ENCODE measurements at places on chromosomes 4 and X. TPM values are rescaled to one million over a fixed set of nuclear protein-coding genes. Genes with fewer than 3 reads are reported as not detected.

The NEUROG2 gene
- total RNA-seq, result 0.13 TPM

The INTS6L gene
- total RNA-seq, result 19.9 TPM

The ADH1B gene
- total RNA-seq, result not detected

DNA sequence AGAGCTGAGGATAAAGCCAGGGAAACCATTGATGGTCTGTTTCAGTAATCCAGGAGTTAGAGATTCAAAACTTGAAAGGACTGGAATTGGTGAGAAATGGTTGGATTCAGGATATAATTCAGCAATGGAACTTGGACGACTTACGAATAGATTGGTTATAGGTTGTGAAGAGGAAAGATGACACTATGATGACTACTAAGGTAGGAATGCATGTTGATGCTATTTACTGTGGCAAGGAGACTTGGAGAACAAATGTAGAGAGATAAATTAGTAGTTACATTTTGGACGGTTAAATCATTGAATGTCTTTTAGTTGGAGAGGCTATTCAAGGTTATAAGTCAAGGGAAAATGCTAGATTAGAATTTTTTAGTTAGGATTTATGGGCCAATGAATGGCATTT lies 365.4 kb upstream of the TECRL start:
- no peaks in the 10 kb centered on the region for H3K4me1 ChIP-seq
- H3K27ac ChIP-seq, result no peak overlapping the region
- no peak overlapping the region for H3K4me3 ChIP-seq
- no peaks in the 10 kb centered on the region for H3K27me3 ChIP-seq

The SPARCL1 gene
- not detected for total RNA-seq

GRCh38 chr4:168758351-168758876 lies 251.6 kb downstream of the CBR4 start:
- H3K36me3 ChIP-seq, result no peaks in the 10 kb centered on the region
- peaks cover 3% of the 10 kb centered on the region for H3K27me3 ChIP-seq
- DNase-seq, result no peak

DNA sequence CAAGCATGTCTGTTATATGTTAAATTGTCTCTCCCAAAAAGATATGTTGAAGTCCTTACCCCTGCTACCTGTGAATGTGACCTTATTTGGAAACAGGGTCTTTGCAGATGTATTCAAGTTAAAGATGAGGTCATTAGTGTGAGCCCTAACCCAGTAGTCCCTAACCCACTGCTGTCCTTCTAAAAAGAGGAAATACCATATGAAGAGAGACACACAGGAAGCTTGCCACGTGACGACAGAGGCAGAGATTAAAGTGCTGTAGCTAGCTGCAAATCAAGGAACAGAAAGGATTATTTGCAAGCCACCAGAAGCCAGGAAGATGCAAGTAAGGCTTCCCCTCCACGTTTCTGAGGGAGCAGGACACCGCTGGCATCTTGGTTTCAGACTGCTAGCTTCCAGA lies 150.1 kb downstream of the HNRNPD start:
- H3K4me1 ChIP-seq, result peaks cover 7% of the 10 kb centered on the region
- peak; percentile 39 for DNase-seq
- H3K27ac ChIP-seq, result peak overlapping the region; percentile 0
- peaks cover 4% of the 10 kb centered on the region for H3K27me3 ChIP-seq
- H3K4me3 ChIP-seq, result no peak overlapping the region
- H3K36me3 ChIP-seq, result no peaks in the 10 kb centered on the region

DNA sequence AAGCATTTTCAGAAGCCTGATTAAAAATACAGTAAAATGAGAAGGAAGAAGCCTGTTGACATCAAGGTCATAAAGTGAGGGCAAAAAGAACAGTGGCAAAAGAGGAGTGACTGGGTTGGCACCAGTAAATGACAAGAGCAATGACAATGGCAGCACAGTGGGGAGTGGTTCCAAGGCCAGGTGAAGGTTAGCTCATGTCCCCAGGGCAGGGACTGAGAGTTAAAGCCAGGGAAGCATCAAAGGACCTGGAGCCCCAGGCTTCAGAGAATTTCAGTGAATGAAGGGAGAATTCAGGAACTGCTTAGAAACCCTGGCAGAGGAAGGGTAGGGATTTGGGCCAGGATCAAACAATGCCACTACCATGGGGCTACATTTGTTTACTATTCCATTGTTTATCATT lies 8.8 kb upstream of the PIGA start:
- no peak overlapping the region for H3K4me3 ChIP-seq
- H3K27ac ChIP-seq, result no peak overlapping the region
- no peak for DNase-seq
- no peaks in the 10 kb centered on the region for H3K36me3 ChIP-seq
- no peaks in the 10 kb centered on the region for H3K4me1 ChIP-seq
- H3K27me3 ChIP-seq, result peaks cover 5% of the 10 kb centered on the region

GRCh38 chrX:10884246-10884645 lies 226.9 kb upstream of the HCCS start:
- no peak for DNase-seq
- no peaks in the 10 kb centered on the region for H3K27me3 ChIP-seq
- H3K4me3 ChIP-seq, result no peak overlapping the region
- H3K36me3 ChIP-seq, result no peaks in the 10 kb centered on the region
- H3K27ac ChIP-seq, result no peak overlapping the region

- no peaks in the 10 kb centered on the region for H3K27me3 ChIP-seq
- no peaks in the 10 kb centered on the region for H3K4me1 ChIP-seq
- no peak overlapping the region for H3K4me3 ChIP-seq
- DNase-seq, result no peak
- H3K27ac ChIP-seq, result no peak overlapping the region
Observed at GRCh38 chr4:182215148-182215547, 28.1 kb upstream of the TENM3 start.

The ESX1 gene
- total RNA-seq, result not detected

The TMPRSS11A gene
- not detected for total RNA-seq

The KLHL4 gene
- not detected for total RNA-seq

The SULT1B1 gene
- 1.1 TPM for total RNA-seq

The VSIG4 gene
- not detected for total RNA-seq

DNA sequence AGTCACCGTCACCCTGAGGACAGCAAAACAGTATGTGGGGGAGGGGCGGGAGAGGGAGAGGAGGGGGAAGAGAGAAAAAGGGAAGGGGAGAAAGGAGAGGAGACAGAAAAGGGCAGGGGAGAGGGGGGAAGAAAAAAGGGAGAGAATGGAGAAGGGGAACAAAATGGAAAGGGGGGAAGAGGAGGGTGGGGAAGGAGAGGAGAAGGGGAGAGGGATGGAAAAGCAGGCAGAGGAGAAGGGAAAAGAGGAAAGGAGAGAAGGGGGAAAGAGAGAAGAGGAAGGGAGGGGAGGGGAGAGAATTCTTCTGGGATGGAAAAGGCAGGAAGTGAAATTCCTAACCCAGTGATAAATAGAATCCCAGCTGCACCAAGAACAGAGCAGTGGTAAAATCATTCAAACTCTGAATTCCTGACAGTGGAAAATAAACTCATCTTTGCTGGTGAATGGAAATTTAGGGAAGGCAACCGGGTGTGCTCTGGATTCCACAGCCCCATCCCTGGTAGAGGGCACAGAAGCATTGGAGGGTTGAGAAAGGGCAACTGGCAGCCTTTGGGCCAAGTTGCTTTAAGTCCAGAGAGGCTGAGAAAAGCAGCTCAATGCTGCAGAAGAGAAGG lies 244.2 kb downstream of the BCOR start:
- H3K27ac ChIP-seq, result peak overlapping the region; percentile 97
- peak overlapping the region; percentile 75 for H3K4me3 ChIP-seq
- H3K36me3 ChIP-seq, result no peaks in the 10 kb centered on the region
- peaks cover 69% of the 10 kb centered on the region for H3K4me1 ChIP-seq

DNA sequence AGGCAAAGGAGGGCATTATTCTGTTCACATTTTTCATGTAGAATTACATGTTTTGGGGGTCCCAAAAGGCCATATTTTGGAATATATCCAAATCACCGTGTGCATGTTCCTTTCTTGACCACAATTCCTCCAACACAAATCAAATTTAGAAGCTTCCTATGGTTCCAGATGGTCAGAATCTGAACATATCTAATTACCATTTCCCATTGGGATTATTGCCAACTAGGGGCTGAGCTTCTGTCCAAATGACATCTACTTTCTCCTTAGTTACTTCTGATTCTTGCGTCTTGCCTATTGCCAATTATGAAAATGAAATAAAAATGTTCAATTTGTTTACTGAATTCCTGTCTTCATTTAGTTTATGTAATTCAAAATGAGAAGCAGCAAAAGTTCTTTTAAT lies 163.7 kb downstream of the CPE start:
- H3K27ac ChIP-seq, result no peak overlapping the region
- H3K36me3 ChIP-seq, result no peaks in the 10 kb centered on the region
- H3K27me3 ChIP-seq, result no peaks in the 10 kb centered on the region
- DNase-seq, result no peak
- no peak overlapping the region for H3K4me3 ChIP-seq

The MORC4 gene
- total RNA-seq, result 7.8 TPM

- peaks cover 11% of the 10 kb centered on the region for H3K4me1 ChIP-seq
- H3K27ac ChIP-seq, result no peak overlapping the region
- H3K4me3 ChIP-seq, result no peak overlapping the region
- H3K27me3 ChIP-seq, result peaks cover 23% of the 10 kb centered on the region
- DNase-seq, result no peak
Observed at GRCh38 chr4:170093973-170094535, 4.3 kb upstream of the AADAT start.

GRCh38 chr4:135240796-135241195 lies 1039.2 kb upstream of the PABPC4L start:
- no peaks in the 10 kb centered on the region for H3K36me3 ChIP-seq
- H3K27ac ChIP-seq, result no peak overlapping the region
- H3K4me3 ChIP-seq, result no peak overlapping the region
- H3K27me3 ChIP-seq, result no peaks in the 10 kb centered on the region
- no peak for DNase-seq

The CT47B1 gene
- total RNA-seq, result not detected

The FHIP1A gene
- 0.76 TPM for total RNA-seq

DNA sequence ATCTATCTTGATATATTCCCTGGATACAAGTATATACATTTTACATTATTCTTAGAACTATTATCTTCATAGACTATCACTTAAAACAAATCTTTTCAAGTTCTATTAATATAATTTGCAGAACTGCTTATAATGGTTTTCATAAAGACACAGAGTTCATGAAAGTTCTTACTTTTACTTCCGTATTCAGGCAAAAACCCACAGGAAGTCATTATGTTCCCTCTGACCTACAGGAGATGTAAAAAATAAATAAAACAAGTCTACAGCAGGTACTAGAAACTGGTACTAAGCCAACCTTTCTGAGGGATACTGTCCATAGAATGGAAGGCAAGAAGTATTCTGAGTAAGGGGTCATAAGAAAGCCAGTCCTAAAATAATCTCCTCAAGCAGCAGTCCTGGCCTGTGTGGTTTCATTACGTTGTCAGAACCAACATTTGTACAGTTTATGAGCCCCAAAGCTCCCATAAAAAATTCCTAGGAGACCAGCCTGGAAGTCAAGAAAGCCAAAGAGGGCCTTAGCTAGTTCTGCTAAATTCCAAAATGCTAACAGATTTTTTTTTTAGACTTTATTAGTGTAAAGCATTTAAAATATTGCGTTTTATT lies 68.6 kb downstream of the CAMK2D start:
- peak overlapping the region; percentile 41 for H3K4me3 ChIP-seq
- H3K36me3 ChIP-seq, result peaks cover 33% of the 10 kb centered on the region

DNA sequence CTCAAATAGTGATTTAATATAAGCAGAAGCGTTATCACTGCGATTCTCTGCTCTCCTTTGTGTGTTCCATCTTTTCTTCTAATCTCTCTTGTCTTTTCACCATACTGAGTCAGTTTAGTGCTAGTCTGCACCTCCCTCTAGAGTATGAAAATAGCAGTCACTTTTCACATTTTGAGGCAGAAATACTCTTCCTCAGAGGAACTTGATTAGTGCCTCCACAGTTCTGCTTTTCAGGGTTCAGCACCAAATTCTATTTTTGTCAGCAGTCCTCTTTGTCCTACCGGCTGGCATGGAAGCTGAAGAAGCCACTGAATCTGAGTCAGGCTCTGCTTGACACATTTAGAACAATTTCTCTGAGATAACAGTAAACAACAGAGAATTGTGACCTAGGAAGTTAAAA lies 49.7 kb upstream of the ANKRD17 start:
- no peaks in the 10 kb centered on the region for H3K36me3 ChIP-seq
- no peak for DNase-seq
- H3K27ac ChIP-seq, result no peak overlapping the region
- H3K27me3 ChIP-seq, result no peaks in the 10 kb centered on the region

- H3K4me1 ChIP-seq, result no peaks in the 10 kb centered on the region
- no peak overlapping the region for H3K4me3 ChIP-seq
- H3K27me3 ChIP-seq, result no peaks in the 10 kb centered on the region
- no peak overlapping the region for H3K27ac ChIP-seq
- DNase-seq, result no peak
Observed at GRCh38 chr4:55424791-55425190, 29.0 kb downstream of the TMEM165 start.

The CTAG1A gene
- not detected for total RNA-seq

DNA sequence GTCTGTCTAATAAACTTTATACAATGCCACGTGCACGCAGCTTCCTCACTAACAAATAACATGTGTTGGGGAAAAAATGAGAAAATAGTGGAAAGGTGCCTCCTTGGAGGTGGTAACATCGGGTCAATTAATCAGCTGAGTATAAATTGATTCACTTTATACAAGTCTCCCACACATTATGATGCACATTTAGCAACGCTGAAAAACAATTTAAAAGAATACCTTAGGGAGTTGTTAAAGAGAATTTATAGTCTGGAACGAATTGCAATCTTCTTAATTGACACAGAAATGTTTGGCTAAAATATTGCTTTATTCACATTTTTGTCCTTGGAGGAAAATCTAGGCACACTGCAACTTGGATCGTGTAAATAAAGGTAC lies 84.2 kb downstream of the HPRT1 start:
- H3K4me1 ChIP-seq, result peaks cover 17% of the 10 kb centered on the region
- H3K4me3 ChIP-seq, result no peak overlapping the region
- no peak for DNase-seq
- no peaks in the 10 kb centered on the region for H3K36me3 ChIP-seq
- no peak overlapping the region for H3K27ac ChIP-seq
- peaks cover 21% of the 10 kb centered on the region for H3K27me3 ChIP-seq

The MAEA gene
- 32.3 TPM for total RNA-seq

DNA sequence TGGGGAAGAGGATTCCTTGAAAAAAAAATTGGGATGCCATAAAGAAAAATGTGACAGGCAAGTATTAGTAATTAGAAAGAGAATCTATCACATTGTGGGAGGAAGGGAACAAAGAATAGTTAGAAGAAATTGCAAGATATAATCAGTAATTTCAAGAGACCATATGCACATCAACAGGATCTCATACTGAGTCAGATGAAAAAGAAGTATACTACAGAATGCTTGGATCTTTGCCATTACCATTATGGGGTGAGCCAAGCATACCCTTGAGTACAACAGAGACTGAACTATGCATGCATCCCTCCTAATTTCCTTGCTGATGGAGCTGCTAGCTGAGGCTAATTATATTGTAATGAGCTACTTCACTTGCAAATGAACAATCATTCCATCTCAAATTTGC lies 287.6 kb downstream of the PAPSS1 start:
- no peaks in the 10 kb centered on the region for H3K4me1 ChIP-seq
- H3K27ac ChIP-seq, result no peak overlapping the region
- DNase-seq, result no peak
- peaks cover 15% of the 10 kb centered on the region for H3K27me3 ChIP-seq
- no peak overlapping the region for H3K4me3 ChIP-seq

GRCh38 chrX:15973946-15974345 lies 119.3 kb upstream of the AP1S2 start:
- H3K4me3 ChIP-seq, result no peak overlapping the region
- no peak overlapping the region for H3K27ac ChIP-seq
- no peaks in the 10 kb centered on the region for H3K36me3 ChIP-seq

- no peaks in the 10 kb centered on the region for H3K27me3 ChIP-seq
- DNase-seq, result no peak
- H3K4me1 ChIP-seq, result peaks cover under 1% of the 10 kb centered on the region
- no peak overlapping the region for H3K27ac ChIP-seq
- H3K36me3 ChIP-seq, result peaks cover 50% of the 10 kb centered on the region
- H3K4me3 ChIP-seq, result no peak overlapping the region
Observed at GRCh38 chr4:57013543-57014120, 34.9 kb downstream of the POLR2B start.

The EPHA5 gene
- not detected for total RNA-seq
